Retinal pigment epithelial cell (primary cell): ENCODE measurements at places on chromosomes 16 and 17.

DNA sequence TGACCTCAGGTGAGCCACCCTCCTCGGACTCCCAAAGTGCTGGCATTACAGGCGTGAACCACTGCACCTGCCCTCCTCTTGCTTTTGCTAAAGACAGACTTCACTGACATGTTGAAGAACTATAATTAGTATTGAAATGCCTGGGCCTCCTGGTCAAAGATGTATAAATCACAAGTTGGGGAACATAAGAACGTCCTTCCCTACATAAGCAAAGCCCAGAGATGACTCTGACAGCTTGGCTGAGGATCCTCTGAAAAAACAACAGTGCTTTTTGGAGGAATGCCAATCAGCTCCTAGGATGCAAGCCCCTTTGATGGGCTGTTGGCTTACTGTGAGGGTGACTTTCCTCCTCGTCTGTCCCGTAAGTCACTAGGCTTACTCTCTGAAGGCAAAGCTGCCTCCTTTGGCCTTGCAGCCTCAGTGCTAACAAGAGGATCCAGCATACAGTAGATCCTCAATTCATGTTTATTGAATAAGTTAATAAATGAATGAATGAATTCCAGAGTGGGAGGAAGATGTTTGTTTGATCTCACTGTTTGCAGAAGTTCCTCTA is 6.3 kb downstream of the APOH start:
- no peak for DNase-seq

DNA sequence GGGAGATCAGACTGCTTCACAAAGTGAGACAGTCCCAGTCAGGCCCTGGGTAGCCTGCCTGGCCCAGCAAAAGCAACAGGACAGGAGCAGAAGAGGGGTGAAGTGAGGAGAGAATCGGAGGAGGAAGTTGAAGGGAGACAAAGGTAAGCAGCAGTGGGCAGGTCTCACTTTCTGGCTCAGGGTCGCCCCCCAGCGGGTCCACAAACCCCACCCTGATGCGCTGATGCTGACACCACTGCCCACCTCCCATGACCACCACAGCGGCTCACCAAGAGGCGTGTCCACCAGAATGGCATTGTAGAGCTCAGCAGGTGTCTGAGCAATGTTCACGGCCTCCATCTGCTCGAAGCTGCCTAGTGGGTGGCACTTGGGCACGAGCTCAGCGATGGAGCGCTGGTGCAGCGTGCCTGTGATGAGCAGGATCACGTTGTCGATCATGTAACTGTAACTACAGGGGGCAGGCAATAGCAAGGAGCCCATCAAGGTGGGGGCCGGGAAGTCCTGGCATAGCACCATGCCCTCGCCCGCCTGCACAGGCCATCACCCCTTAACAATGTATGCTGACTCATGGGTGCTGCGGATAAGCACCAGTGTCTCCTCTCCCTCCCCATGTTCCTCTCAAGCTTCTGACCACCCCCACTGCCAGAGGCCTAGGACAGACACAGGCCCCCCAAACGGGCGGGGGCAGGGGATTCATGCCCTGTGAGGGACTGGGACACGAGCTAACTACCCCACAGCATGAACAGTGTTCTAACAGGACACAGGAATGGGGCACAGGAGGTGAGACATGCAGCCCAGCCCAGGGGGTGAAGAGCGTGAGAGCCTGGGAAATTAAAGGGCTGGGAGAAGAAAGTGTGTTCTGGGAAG is 13.6 kb downstream of the HSD11B2 start:
- DNase-seq, result no peak

DNA sequence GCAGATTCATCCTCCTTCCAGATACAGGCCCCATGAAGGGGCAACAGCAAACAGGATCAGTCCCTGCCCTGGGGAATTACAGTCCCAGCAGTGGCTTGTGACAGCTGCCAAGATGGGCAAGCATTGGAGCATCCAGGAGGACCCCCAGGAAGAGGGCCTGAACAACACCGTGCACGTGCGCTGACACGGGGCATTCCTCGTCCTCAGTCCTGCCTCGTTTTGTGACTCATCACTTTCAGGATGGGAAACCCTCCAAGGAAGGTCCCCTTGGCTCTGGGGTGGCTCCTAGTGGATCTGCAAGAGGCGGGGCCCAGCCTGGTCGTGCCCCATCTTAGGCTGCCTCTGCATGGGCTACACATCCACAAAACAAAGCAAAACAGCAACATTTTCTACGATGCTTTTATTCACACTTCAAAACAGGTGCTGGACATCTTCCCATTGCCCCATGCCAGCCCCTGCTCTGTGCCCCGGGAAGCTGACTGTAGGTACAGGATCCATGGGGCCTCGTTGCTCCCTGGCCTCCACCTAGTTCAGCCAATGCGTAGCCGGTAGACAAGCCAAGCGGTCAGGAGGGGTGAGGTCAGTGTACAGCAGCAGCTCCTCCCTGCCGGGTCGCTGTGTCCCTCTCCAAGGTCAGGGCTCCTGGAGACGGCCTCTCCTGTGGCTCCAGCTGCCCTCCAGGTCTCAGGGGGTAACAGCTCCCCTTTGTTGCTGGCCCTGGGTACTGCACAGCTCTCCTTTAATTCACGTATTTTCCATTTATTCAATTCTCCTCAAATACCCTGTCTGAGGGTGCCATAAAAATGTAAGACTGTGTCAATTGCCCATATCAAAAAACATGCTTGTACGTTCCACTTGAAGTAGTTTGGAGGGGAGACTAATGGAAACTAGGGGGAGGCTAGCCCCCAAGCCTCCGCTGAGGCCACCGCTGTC is 32.2 kb downstream of the ACTG1 start:
- DNase-seq, result no peak

DNA sequence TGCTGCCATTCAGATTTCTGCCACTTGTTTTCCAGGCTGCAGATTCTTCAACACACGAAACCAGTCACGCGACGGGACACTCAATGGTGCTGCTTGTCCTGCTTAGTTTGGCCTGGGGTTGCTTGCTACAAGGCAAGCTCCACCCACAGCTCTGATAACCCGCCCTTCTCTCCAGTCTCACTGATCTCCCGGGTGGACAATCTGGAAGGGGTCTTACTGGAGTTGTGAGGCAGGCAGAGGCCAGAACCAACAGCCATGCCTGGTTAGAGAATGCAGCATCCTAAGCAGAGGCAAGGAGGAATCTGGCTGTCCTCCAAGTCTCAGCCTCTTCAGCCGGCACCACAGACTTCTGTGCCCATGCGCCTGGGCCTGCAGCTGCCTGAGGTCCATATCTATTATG is 119.1 kb downstream of the KCNJ12 start:
- DNase-seq, result no peak

- DNase-seq, result no peak
Measured at GRCh38 chr17:64503821-64504768, 2.0 kb downstream of the DDX5 start.

DNA sequence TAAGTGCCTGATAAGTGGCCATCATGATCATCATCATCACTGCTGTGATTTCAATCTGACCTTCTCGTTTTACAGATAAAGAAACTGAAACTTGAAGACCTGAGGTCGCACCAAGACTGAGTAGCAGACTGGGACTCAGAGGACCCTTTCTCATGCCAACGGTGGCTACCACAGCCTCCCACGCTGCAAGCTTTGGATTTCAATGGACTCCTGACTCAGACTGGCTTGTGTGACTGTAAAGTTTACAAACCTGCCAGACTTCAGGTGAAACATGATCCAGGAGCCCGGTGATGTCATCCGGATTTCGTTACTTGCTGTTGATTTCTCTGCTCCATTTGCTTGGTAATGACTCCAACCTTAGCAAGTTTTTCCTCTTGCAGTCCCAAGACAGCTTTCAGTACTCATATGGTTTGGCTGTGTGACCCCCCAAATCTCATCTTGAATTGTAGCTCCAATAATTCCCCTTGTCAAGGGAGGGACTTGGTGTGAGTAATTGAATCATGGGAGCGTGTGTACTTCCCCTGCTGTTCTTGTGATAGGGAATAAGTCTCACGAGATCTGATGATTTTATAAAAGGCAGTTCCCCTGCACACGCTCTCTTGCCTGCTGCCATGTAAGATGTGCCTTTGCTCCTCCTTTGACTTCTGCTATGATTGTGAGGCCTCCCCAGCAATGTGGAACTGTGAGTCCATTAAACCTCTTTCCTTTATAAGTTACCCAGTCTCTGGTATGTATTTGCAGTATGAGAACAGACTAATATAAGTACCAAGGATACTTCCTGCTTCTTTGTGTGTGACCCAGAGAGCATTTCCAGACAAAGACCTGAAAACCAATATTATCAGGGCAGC is 26.7 kb upstream of the IRX6 start:
- DNase-seq, result no peak

DNA sequence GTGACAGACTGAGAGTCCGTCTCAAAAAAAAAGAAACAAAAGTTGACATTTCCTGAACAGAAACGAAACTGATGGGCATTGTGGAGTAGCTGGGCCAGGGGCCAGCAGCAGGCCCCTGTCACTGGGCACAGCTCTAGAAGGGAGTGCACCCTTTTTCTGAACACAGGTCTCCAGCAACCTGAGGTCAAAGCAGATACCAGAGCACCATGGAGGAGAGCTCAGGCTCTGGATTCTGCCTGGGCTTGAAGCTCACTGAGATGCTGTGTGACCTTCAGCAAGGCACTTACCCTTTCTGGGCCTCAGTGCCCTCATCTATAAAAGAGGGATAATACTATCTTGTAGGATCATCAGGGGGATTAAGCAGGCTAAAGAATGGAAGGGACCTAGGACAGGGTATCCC is 5.0 kb downstream of the SBK1 start:
- DNase-seq, result no peak

DNA sequence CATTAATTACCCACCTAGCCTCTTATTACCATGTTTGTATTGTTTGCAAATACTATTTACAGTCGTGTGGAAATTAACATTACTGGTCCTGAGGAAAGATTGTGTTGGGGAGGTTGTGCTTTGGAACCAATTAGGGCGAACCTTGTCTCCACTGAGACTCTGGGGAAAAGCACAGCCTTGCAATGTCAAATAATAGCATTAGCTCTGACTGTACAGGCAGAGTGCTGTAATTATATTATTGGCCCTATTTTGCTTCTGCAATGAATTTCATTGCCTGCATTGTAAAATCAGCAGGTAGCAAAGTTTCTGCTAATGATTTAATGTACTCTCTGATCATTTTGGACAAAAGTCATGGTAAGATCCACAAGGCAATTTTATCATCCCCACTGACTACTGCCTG is 97.0 kb downstream of the WWOX start:
- DNase-seq, result no peak

DNA sequence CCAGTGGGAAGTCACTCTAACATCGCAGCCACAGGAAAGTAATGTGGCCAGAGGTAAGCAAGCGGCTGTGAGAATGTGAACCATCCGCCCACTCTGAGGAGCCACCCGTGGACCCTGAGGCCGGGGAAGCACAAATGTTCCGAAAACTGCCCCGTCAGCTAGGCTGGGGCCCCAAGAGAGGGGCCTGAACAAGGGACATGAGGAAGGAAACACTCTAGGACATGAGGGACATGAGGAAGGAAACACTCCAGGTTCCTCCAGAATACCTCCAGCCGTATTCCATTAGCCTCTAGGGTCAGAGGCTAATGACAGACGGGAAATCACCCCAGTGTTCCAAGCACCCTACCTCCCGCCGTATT is 317 bp downstream of the TEFM start:
- no peak for DNase-seq

GRCh38 chr17:29585080-29585751 is 4.2 kb downstream of the GIT1 start:
- no peak for DNase-seq

- no peak for DNase-seq
Measured at GRCh38 chr17:31388770-31389656, 2.5 kb upstream of the RAB11FIP4 start.

DNA sequence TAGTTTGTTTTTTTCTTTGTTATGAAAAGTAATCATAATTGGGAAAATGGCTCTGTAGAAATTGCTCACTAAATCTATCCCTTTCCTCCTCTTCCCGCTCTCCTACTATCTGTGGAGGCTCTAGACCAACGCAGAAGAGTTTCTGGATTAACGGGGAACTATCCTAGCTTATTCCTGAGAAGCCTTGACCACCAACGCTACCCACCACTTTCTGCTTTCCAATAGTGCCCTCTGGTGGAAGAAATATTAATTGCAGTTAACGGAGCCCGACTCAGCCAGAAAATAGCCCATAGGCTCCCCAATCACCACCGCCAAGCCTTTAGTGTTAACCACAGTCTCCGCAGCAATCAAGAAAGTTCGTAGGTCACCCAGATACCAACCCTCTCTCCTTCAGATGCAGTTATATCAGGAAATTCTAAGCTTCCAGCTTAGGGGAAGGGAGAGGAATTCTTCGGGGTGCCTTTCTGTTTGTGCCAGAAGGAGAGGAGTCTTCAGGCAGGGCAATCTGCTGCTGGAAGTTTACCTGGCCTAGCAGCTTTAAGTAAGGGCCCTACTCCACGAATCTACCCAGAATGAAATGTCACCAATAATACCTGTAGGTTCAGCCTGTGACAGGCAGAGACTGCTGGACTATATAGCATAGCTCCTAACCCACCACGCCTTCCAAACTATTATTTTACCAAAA is 23.0 kb upstream of the NSRP1 start:
- no peak for DNase-seq

- no peak for DNase-seq
Measured at GRCh38 chr17:13582776-13583547, 18.8 kb downstream of the HS3ST3A1 start.

DNA sequence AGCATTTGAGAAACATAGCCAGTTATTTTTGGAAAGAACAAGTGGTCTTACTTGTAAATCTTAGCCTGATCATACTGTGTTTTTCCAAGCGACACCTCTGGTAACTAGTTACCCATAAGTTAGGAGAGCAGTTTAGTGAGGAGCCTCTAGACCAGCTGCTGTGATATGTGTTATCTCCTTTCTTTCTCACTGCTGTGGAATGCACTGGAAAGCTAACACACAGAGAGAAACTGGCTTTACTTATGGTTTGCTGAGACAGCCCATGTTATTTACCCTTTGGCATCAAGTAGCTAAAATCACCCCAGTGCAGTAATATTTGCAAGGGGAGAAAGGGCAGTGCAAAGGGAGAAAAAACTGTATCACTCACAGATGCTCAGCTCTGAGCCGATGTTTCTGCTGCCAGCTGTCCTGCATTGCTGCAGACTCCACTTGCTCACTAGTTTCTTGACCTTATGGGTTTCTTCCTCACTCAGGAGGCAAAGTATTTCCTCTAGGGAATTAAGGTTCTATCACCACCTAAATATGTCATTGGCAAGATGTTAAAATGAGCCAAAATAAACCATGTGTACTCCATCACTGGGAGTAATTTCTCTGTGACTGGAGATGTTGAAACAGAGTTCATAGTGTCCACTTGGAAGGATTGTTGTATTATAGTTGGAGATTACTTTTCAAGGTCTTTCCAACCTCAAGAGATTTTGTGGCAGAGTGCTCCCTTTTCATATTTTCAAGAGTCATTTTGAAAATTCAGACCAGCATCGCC is 2.3 kb downstream of the RBFOX1 start:
- no peak for DNase-seq

DNA sequence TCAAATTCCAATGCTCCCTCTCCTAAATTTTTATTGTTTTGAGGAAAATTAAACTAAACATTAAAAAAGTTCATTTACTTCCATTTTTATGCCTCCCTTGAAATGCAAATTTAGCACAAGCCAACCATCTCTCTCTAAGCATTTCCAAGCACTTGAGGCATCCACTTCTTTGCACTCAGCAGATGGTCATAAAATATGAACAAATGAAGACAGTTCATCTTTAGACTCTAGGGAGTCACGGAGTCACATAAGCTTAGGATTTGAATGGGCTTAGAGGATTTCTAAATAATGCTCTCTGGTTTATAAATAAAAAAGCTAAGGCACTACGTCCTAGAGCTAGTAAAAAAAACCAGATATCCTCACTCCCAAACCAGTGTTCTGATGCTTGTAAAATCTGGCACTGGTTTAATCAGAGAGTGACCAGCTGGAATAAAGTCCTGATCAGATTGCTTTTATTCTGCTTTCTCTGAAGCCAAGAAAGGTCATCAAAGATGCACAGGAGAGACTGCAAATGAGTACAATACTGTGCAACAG is 204.2 kb downstream of the CA10 start:
- no peak for DNase-seq
